ENCODE measurements at places on chromosomes 5 and 9.
A peak's percentile ranks its signal among the peaks of the same experiment; 100 is the strongest.

DNA sequence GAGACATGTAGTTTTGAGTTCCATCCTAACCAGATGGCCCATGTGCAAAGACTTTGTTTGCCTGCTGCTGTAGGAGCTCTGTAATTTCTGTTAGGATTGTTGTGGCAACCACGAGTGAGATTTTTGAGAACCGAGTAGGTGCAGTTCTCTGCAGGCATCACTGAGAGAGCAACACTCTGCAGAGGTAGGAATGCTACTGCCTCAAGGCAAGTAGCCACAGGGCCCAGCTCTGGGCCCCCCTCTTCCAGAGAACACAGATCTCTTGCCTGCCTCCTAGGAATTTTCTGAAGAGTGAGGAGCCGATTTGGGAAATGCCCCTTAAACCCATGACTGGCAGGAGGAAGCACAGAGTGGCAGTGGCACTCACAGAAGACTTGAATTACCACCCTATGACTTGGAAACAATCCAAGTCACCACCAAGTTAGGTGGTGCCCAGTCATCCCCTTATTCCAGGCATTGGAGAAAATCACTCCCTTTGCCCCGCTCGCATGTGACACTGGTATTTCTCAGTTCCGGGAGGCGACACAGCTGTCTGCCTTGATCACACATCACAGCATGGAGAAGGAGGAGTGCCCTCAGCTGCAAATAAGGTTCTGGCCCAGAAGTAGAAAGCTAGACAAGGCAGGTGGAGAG, 52.5 kb upstream of the SLC2A8 start:
- no peak overlapping the region for H3K27ac ChIP-seq
- H3K4me1 ChIP-seq = no peaks in the 10 kb centered on the region
- no peaks in the 10 kb centered on the region for H3K36me3 ChIP-seq

- no peaks in the 10 kb centered on the region for H3K4me1 ChIP-seq
- H3K27ac ChIP-seq = no peak overlapping the region
- H3K4me3 ChIP-seq = no peak overlapping the region
- no peaks in the 10 kb centered on the region for H3K27me3 ChIP-seq
- no peak for DNase-seq
- H3K36me3 ChIP-seq = no peaks in the 10 kb centered on the region
Observed at GRCh38 chr5:108707141-108707540, 40.6 kb upstream of the FER start.

- peak overlapping the region; percentile 95 for H3K27ac ChIP-seq
- H3K36me3 ChIP-seq = peaks cover 16% of the 10 kb centered on the region
- H3K27me3 ChIP-seq = no peaks in the 10 kb centered on the region
Observed at GRCh38 chr5:83474991-83475390, 3.4 kb downstream of the VCAN start.

DNA sequence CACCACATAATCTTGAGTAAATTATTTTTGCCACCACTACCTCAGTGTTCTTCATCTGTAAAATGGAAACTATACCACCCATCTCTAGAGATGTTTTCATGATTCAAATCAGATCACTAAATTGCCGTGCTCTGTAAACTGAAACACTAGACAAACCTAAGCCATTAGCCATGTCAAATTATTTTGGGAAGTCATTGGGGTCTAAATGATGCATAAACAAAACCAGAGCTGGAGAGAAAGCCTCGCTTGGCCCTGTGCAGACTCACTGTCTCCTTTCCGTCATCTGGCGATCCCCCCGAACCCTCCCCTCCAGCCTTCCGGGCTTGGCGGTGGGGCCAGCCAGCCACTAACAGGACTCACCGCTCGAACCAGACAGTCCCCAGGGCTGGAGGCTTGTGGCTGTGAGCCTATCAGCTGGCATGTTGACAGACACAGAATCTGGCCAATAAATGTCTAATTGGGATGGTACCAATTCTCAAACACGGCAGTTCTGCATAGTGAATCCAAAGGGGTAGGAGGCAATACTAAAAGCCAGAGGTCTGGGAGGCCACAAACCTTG, 256.5 kb downstream of the SEC61B start:
- H3K4me3 ChIP-seq = no peak overlapping the region
- no peaks in the 10 kb centered on the region for H3K27me3 ChIP-seq
- no peaks in the 10 kb centered on the region for H3K4me1 ChIP-seq

GRCh38 chr5:53219610-53220009, 110.1 kb upstream of the MOCS2 start:
- H3K27me3 ChIP-seq = no peaks in the 10 kb centered on the region
- H3K36me3 ChIP-seq = no peaks in the 10 kb centered on the region
- no peak overlapping the region for H3K4me3 ChIP-seq

DNA sequence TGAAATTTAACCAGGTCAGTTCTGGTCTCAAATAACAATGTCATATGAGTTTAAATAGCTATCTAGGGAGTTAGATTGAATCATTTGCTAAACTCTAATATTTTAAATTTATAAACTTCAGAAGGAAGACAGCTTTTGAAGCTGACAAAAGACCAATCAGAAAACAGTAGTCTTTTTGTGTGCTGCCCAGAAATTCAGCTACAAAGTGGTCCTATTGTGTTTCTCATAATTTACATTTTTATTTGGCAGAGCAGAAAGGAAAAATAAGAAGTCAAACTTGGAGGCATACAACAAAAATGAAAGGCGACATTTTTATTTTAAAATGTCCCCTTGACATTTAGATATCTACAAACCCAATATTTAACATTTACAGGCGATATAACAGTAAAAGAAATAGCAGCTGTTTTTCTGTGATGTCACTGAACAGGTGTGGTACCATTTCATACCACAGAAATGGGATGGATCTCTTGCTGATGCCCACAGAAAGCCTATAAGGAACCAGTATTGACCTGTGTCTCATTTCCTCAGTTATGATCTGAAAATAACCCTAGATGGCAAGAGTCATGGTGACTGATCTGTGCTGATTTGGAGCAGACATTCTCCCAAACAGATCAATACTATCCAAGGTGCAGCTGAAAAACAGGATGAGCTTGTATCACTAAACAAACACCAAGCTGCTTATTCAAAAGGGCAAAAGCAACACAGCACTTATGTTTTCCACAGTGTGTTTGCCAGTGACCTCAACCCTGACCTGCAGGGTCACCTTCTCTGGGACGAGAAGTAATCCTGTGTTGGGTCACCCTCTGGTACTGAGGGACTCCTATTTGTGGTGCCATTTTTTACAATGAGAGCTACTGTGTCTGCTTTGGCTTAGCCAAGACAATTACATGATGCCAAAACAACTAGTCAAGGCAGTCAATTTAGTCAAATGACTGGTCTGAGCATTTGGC, 3.6 kb upstream of the FST start:
- peaks cover 5% of the 10 kb centered on the region for H3K4me1 ChIP-seq
- H3K4me3 ChIP-seq = no peak overlapping the region
- H3K27ac ChIP-seq = no peak overlapping the region
- no peaks in the 10 kb centered on the region for H3K36me3 ChIP-seq
- no peaks in the 10 kb centered on the region for H3K27me3 ChIP-seq
- DNase-seq = no peak

DNA sequence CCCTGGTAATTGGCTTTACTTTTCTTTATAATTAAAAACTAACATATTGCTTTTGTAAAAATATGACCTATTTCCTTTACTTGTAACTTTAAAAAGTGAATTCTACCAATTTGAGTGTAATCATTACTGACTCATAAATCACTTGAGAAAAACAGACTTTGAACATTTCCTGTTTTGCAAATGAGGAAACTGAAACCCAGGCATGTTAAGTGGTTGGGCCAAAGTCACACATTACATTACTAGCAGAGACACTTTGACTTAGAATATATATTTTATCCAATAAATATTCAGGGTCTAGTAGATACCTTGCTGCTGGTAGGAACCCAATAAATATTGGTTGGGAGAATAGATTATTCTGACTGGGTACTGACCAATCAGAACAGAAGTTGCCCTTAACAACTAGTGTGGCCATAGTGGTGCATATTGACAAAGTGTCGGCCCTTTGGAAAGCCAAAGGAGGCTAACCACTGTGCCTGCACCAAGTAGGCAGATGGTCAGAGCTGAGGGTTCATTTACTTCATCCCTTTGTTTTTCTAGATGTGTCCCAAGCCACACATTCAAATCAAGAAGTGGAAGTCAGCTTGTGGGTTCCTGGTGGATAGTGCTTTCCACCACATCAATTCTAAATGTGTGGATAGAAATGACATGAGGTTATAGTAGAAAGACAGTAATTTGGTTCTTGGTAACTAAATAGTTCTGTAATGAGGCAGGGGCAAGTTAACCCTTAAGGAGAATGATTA, 365.1 kb upstream of the RIOK2 start:
- no peak for DNase-seq
- H3K27me3 ChIP-seq = no peaks in the 10 kb centered on the region
- no peak overlapping the region for H3K27ac ChIP-seq
- no peaks in the 10 kb centered on the region for H3K36me3 ChIP-seq

DNA sequence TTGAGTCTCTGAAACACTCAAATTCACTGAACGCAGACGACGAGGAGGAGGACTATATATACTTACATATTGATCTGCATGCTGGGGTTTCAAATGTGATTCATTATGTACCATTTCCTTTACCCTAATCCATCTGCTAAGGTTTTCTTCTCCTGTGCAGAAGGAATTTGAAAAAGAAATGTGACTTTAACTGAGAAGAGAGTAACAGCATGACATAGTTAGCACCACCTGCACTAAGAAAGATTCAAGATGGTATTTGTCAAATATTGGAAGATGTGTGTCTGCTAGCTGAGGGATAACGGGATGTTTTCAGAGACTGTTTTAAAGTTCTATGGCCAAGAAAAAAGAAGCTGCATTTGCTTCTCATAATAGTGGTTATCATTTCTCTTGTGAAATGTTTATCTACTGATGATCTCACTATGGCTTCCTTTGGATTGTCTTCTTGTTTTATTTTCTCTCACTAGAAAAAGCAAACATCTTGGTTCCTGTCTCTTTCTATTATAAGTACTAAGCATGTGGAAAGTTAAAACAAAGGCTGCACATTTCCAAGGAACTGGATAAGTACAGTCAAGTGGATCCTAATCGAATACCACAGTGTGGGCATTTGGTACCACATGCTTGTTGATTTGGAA, 89.8 kb upstream of the TLE4 start:
- H3K4me3 ChIP-seq = no peak overlapping the region
- no peak overlapping the region for H3K27ac ChIP-seq
- H3K36me3 ChIP-seq = no peaks in the 10 kb centered on the region
- H3K4me1 ChIP-seq = no peaks in the 10 kb centered on the region
- H3K27me3 ChIP-seq = no peaks in the 10 kb centered on the region
- no peak for DNase-seq

DNA sequence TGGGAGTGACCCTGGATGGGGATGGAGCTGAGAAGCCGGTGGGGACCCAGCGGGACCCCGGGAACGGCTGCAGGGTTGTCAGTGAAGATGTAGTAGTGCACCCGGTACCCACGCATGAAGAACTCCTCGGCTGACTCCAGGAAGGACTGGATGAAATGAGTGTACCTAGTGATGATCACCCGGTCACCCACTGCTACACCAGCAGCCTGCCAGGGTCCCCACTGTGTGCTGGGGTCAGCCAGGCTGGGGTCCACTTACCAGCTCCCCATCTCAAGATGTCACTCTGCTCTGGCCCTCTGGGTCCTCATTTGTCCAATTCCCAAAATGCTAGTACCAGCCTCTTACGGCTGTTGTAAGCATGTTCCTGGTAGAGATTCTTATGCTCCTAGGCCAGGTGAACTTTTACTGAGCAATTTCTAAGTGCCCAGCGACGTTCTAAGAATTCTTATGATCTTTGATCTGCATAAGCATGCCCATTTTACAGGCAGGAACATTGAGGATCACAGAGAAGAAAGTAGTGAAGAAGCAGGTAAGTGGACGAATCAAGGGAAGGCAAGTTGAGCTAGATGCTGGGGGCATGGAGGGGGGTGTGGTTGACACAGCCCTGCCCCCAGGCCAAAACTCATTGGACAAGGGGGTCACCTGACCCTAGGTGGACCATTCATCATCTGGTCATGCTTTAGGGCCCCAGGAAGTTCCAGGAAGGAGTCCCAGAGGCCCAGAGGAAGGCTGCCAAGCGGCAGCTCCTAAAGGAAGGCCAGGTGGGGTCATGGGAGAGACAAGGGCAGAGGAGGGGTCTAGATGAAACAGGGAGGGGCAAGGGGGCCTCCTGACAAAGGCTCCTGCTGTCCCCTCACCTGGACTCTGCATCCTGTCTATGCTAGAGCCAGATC, 9.4 kb downstream of the GBGT1 start:
- H3K36me3 ChIP-seq = no peaks in the 10 kb centered on the region
- no peaks in the 10 kb centered on the region for H3K27me3 ChIP-seq
- no peak overlapping the region for H3K4me3 ChIP-seq
- H3K27ac ChIP-seq = no peak overlapping the region
- H3K4me1 ChIP-seq = no peaks in the 10 kb centered on the region

GRCh38 chr5:134003817-134004625, 754 bp downstream of the VDAC1 start:
- peak overlapping the region; percentile 95 for H3K4me3 ChIP-seq
- peaks cover 28% of the 10 kb centered on the region for H3K4me1 ChIP-seq
- peak; percentile 30 for DNase-seq
- H3K36me3 ChIP-seq = peaks cover 4% of the 10 kb centered on the region

DNA sequence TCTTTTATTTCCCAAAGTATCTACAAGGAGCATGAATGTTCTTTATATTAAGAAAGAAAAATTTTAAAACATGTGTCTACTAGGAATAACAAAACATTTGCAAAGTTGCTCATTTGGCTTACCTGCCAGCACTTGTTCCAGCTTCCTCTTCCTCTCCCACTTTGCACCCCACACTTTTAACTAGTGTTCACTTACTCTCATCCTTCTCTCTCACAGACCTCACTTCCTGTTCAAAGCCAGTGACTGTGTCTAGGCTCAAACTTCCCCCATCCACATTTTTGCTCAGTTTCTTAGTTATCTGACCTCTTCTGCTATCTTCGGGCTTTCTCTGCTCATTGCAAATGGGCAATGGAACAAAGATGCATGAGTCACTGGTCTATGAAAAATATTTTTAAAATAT, 512.2 kb upstream of the ZNF462 start:
- H3K27me3 ChIP-seq = no peaks in the 10 kb centered on the region
- H3K4me3 ChIP-seq = no peak overlapping the region
- H3K4me1 ChIP-seq = no peaks in the 10 kb centered on the region
- no peak overlapping the region for H3K27ac ChIP-seq

DNA sequence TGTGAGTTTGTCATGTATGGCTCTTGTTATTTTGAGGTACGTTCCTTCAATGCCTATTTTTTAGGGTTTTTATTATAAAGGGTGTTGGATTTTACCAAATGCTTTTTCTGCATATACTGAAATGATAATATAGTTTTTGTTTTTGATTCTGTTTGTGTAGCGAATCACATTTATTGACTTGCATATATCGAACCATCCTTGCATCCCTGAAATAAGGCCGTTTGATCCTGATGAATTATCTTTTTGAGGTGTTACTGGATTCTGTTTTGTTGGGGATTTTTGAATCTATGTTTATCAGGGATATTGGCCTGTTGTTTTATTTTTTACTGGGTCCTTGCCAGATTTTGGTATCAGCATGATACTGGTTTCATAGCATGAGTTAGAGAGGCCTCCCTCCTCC, 25.9 kb downstream of the SELENOP start:
- H3K27ac ChIP-seq = no peak overlapping the region
- H3K4me1 ChIP-seq = no peaks in the 10 kb centered on the region
- no peak for DNase-seq
- no peaks in the 10 kb centered on the region for H3K36me3 ChIP-seq

Data from astrocyte (in vitro differentiated cells and primary cell).